Activated T-cell treated with anti-CD3 and anti-CD28 coated beads, Interleukin-2, amount 50 U/mL, for 48 hours (primary cell): ENCODE measurements at places on chromosomes 2 and 18.

- no peak for DNase-seq
Observed at GRCh38 chr18:48781163-48781987, 169.4 kb downstream of the SMAD7 start.

DNA sequence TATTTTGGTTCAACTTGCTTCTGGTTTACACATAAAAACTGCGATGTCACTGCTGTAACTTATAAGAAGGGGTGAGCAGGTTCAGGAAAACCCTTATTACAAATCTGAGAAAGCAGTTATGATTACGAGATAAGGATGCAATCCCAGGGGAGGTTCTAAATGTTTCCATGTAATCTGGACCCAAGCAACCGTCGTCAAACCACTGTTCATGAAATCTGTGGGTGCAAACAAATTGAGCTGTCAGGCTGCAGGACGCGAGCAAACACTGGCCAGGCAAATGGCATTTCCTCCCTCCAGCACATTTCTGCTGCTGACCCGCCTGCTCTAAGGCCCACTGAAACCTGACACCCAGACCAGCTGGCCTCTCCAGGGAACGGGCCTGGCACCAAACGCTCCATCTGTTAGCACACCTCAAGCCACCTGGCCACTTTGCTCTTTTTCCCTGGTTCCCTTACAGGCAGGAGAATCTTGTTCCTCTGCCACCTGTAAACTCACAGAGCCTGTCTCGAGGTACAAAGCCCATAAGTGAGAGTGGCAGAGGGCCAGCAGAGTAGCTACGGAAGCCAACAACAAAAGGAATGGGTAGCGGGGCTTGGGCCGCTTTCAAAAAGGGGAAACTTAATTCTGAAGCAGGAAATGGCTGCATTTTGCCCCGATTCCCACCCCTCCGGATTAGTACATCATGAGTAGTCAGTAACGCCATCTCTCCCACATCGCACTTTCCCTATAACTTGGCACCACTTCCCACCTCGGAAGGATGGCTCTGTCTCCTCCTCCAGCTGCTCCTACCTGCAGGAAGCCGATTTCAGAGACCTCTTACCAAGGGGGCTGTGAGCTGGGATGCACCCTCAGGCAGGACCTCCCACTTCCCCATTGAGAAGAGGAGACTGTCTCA is 26.5 kb downstream of the CRACDL start:
- no peak for DNase-seq

DNA sequence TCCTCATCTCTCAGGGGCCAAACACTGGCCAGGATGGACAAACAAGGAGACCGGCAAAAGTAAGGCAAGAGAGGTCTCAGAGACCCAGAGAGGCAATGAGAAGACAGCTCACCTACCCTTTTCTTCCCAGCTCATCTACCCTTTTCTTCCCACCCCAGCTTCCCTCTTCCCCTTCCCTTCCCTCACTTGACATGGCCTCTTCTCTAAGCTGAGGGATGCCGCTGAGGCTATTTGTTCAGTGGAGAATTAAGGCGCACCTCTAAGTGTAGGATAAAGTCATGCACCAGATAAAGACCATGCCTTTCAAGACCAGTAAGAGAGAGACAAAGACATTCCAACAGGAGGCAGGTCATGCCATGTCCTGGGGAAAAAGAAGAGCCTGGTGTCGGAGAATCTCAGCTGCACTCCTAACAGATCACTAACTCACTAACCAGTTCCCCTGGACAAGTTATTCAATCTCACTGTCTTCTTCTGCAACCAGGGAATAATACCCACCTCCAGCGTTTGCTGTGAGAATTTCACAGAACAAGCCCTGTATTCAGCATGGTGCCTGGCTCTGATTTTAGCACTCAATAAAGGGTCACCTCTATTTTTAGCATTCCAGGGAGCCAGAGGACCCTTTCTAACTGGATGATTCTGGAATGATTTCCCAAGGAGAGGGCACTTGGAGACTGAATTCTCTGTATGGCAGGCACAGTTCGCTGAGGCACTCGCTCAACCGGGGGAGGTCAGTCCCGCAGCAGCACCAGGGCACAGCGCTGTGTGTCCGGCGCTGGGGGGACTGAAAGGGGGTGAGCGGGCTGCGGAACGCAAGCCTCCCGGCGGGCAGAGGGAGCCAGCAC is 3.0 kb upstream of the FOSL2 start:
- no peak for DNase-seq

DNA sequence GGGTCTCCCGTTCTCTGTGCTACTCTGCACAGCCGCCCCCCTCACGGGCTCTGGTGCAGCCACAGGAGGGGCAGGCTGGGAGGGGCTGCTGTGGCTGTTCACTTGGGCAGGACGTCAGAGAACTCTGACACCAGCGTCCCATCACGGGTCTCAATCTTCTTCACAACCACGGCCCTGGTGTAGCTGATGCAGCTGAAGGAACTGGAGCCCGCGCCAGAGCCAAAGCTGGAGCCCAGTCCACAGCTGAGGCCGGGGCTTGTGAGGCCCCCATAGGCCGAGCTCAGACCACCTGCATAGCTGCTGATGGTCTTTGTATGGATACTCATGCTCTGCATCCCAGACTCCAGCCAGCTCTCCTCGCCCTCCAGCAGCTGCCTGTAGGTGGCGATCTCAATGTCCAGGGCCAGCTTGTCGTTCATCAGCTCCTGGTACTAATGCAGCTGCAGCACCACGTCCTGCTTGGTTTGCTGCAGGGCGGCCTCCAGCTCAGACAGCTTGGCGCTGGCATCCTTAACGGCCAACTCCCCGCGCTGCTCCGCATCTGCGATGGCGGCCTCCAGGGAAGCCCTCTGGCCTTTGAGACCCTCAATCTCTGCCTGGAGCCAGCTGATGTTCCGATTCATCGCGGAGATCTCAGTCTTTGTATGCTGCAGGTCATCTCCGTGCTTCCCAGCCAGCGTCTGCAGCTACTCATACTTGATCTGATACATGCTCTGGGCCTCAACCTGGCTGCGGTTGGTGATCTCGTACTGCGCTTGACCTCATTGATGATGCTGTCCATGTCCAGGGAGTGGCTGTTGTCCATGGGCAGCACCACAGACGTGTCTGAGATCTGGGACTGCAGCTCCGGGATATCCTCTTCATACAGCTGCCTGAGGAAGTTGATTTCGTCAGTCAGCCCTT is 7.4 kb upstream of the DUSP19 start:
- peak; percentile 36 for DNase-seq

DNA sequence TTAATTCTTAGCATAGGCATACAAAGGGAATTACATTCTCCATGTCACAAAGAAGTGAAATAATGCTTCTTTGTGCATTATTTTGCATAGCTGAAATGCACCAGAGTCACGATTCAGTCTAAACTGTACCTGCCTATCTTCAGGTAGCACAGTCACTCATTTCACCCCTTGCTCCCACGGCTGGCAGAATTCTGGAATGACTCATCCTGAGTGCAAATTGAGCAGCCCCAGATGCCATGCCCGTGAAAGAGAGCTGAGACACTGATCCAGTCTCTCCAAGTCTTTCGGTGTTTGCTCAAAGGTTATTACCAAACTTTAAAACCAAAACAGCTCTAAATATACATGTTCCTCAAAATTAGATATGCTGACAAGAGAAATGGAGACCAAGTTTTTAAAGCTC is 168.3 kb upstream of the POU3F3 start:
- no peak for DNase-seq

DNA sequence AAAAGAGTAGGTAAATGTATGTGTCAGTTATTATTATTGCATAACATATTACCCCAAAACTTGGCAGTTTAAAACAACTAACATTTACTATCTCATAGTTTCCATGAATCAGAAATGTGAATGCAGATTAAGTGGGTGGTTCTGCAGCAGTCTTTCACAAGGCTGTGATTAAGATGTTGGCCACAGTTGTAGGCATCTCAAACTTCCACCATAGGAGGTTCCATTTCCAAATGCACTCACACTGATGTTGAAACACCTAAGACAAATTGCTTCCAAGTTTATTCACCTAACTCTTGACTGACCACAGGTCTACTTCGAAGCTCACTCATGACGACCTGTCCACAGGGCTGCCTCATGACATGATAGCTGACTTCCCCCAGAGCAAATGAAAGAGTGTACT is 360.8 kb downstream of the GRB14 start:
- no peak for DNase-seq

DNA sequence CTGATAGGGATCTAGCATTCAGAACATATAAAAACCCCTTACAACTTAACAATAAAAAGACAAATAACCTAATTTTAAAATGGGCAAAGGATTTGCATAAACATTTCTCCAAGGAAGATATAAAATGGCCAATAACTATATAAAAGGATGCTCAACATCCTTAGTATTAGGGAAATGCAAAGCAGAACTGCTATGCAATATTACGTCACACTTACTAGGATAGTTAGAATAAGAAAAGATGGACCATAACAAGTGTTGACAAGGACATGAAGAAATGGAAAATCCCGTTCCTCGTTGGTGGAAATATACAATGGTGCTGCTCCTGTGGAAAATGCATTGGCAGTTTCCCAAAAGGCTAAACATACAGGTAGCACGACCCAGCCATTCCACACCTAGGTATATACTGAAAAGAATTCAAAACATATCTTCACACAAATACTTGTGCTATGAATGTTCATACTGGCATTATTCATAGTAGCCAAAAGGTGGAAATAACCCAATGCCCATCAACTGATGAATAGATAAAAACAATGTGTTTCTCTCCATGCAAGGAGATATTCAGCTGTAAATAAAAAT is 48.2 kb upstream of the REV1 start:
- no peak for DNase-seq

DNA sequence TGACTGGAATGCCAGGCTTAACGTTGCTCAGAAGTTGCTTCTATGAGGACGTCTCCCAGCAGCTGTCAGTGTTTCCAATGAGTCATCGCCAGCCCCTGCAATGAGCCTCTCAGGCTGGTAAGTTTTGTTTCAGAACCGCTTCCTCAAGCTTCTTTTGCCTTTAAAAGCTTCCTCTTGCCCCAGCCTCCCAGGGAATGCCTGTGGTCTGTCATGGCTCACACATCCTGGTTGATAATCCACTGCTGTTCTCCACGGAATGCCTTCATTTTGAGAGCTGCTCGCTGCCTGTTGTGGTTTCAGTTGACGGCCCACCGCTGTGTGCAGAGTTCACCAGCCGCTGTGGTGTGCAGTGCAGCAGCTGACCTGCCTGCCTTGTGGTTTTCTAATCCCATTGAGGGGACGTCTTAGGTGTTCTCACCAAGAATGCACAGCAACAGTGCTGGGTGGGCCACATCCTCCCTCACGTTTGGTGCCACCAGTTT is 96.4 kb downstream of the RTP5 start:
- peak; percentile 81 for DNase-seq

DNA sequence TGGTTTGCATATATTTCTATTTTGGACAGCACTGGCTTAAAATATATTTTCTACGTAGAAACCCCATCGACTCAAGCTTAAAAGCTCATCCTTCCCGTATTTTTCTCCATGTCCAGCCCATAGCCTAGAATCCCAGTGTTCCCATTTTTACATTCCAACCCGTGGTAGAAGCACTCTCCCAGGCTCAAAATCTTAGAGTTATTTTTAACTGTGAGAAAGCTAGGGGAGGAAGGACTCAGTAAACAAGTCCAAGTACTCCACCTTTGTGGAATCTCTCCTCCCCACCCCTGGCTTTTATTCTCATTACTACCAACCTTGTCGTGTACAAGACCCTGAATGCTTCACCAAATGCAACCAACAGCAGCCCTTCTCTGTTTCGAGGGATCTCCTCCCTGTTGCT is 69.8 kb downstream of the KLF7 start:
- no peak for DNase-seq

GRCh38 chr2:85057226-85057962 is 75.8 kb upstream of the TCF7L1 start:
- DNase-seq = no peak

DNA sequence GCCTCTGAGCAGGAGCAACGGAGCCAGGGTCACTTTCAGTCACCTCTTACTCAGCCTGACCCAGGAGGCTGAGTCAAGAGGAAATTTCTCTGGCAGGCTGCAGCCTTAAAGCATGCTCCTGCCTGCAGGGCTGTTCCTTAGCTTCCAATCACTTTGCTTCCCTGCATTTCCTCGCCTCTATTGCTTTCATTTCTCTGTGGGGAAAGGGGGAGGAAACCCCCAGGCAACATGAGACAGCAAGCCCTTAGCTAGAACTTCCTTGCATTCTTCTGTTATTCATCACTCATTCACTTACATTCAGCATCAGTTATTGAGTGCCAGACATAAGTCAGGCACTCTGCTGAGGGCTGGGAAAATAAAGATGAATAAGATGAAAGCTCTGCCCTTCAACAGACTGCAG is 13.0 kb downstream of the XDH start:
- DNase-seq = no peak

GRCh38 chr2:46720592-46721185 is 194.9 kb downstream of the MCFD2 start:
- no peak for DNase-seq

DNA sequence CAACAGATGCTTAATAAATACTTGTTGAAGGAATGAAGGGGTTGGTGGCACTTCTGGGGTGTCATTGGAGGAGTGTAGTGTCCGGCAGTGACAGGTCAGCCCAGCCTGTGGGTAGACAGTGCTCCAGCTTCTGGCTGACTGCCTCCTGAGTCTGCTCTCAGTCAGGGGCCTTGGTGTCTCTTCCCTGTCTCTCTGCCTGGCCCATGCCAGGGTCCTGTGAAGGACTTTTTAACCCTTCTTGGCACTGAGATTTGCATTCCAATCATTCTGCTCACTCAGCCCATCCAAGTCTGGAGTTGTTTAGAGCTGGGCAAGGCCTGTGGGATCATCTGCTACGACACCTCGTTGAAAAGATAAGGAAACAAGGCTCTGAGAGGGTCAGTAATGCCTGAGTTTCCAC is 1.4 kb upstream of the KCNK3 start:
- DNase-seq = no peak

GRCh38 chr2:18598848-18599484 is 9.6 kb upstream of the NT5C1B start:
- no peak for DNase-seq

GRCh38 chr2:9808334-9809063 is 34.8 kb upstream of the TAF1B start:
- DNase-seq = no peak

DNA sequence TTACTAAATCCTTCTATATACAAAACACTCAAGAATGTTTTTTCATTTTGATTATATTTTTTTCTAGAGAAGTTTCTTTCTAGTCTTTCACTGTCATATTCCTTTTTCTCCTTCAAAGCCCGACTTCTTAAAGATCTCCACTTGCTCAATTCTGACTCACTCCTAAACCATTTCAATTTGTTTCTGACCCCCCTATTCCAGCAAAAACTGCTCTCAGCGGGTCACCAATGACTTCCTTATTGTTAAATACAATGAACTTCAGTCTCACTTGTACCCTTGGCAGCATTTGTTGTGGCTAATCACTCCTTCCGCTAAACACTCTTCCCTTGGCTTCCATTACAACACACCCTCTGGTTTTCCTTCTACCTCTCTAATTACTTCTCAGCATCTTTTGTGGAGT is 111.1 kb upstream of the RBBP8 start:
- no peak for DNase-seq
